Chondrocyte (in vitro differentiated cells): ENCODE measurements at places on chromosomes 4 and X. TPM values are rescaled to one million over a fixed set of nuclear protein-coding genes. Genes with fewer than 3 reads are reported as not detected.

DNA sequence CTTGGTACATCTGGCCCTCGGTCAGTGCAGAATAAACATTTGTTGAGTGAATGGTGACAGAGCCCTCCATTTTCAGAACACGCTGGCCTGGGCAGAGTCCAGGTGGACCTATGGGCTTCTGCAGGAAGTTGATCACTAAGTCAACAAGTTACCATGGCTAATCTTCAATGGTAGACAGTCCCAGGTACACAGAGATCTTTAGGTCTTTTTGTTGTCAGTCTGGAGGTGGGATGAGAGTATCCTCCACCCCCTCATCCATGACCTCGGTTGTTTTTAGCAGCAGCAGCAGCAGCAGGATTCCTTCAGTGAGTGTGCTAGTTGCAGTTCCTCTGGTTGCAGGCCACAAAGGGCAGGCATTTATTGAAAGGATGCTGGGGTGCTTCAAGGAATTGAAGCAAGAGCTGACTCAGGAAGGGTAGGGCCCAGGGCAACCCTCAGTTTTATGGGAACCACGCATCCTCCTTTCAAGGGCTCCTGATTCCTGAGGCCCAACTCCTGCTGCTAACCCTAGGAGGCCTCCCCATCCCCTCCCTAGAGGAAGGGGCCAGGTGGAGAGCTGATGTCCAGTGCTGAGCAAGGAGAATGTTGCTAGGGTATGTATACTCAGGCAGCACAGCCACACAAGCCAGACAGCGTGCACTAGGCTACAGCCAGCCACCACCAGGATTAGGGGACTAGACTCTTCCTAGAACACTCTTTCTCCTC is 1.7 kb upstream of the USP27X start:
- no peak for DNase-seq

DNA sequence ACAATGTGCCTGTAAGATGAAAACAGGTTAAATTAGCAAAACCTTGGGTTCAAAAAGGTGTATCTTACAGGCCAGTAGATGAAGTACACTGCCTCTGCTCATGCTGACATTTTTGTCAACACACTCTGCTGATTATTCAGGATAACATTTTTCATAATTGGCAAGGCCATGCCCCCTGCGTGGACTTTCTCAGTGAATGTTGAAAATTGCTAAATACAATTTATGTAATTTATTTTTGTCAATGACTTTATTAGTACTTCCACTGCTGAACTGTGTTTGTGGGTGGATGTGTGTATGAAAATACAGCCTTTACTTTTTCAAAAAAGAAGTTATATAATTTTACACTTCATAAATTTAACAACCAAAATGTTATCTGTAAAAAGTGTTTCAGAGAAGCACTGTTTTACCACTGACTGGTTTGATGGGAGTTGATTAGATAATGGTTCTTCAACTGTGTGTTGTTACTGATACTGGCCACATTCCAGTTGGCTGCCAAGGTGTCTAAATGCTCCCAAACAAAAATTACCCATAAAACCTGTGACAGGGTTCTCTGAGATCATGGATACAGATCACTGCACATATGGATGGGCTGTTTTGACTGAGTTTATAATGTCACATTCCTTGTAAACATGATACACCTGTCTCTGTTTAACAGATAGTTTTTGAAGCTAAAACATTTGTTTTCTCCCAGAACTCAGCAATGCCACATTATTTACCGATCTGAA is 151.9 kb upstream of the SLC7A11 start:
- DNase-seq, result no peak

GRCh38 chrX:44178274-44179053 is 165.0 kb downstream of the EFHC2 start:
- no peak for DNase-seq

DNA sequence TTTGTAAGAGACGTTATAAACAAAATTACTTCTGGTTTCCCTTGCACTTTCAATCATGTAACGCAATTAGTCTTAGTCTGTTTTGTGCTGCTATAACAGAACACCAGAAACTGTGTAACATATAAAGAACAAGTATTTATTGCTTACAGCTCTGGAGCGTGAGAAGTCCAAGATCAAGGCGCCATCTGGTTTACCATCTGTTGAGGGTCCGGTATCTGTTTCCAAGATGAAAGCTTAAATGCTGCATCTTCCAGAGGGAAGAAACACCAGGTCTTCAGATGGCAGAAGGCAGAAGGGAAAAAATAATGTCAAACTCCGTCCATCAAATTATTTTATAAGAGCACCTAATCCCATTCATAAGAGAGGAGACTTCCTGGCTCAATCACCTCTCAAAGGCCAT is 474.1 kb downstream of the PDGFC start:
- DNase-seq, result no peak

The VSIG4 gene
- not detected in 3 replicates for total RNA-seq
